ENCODE measurements at places on chromosomes 11 and 22. TPM values are rescaled to one million over a fixed set of nuclear protein-coding genes. Genes with fewer than 3 reads are reported as not detected.

DNA sequence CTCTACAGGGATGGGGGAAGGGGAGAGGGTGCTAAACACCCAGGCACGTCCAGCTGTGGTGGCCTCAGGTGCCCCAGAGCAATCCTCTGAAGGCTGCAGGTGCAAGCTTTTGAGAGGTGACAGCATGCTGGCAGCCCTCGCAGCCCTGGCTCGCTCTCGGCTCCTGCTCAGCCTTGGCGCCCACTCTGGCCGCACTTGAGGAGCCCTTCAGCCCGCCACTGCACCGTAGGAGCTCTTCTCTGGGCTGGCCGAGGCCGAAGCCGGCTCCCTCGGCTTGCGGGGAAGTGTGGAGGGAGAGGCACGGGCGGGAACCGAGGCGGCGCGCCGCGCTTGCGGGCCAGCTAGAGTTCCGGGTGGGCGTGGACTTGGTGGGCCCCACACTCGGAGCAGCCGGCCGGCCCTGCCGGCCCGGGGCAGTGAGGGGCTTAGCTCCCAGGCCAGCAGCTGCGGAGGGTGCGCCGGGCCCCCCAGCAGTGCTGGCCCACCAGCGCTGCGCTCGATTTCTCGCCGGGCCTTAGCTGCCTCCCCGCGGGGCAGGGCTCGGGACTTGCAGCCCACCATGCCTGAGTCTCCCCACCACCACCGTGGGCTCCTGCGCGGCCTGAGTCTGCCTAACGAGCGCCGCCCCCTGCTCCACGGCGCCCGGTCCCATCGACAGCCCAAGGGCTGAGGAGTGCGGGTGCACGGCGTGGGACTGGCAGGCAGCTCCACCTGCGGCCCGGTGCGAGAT is 112.1 kb downstream of the TRIM29 start:
- DNase-seq = no peak

GRCh38 chr11:92550411-92550810 is 325.8 kb downstream of the FAT3 start:
- no peak for DNase-seq

DNA sequence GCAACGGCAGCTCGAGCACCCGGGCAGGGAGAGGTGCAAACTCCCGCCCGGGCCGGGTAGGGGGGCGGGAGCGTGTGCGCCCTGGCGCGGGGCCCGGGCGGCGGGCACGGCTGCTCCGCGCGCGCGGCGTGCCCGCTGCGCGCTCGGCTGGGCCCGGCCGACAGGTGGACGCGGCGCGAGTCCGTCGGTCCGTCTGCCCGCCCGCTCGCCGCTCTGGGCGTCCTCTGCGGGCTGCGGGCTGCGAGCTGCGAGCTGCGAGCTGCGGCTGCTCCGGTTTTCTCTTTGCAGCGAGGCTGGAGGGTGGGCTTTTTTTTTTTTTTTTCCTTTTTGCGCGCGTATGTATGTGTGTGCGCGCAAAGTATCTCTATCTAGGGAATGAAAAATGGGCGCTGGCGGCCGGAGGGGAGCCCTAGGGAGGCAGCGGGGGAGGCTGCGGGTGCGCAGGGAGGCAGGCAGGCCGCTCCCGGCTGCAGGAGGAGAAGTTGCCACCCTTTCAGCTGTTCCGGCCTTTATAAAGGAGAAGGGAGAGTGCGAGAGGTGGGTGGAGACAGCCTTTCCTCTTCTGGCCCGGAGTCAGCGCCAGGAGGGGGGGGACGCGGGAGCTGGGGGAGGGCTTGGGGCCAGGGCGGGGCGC is at the start of gene PDGFB:
Gene PDGFB, minus strand, starts transcription at position 487 of the 634 bp plus-strand sequence. CDS start 1,019 bp downstream, outside the sequence.
- DNase-seq = peak; percentile 60

- no peak for DNase-seq
Observed at GRCh38 chr11:11440144-11440543, 87.1 kb upstream of the CSNK2A3 start.

HBD gene
- polyA plus RNA-seq = not detected

KDM4F gene
- polyA plus RNA-seq = not detected

All from A549 (cell line).